Activated CD4-positive, alpha-beta T cell treated with anti-CD3 and anti-CD28 coated beads, Interleukin-2, Interleukin-6, amounts not matched to agents 100 ng/mL and 50 ng/mL, durations not matched to agents 16 hours and 8 hours (primary cell): ENCODE measurements at places on chromosomes 6 and 20.

GRCh38 chr6:107813555-107814194 is 10.4 kb downstream of the SCML4 start:
- no peak for DNase-seq

GRCh38 chr6:170423814-170424603 is 117.5 kb downstream of the FAM120B start:
- DNase-seq: no peak

DNA sequence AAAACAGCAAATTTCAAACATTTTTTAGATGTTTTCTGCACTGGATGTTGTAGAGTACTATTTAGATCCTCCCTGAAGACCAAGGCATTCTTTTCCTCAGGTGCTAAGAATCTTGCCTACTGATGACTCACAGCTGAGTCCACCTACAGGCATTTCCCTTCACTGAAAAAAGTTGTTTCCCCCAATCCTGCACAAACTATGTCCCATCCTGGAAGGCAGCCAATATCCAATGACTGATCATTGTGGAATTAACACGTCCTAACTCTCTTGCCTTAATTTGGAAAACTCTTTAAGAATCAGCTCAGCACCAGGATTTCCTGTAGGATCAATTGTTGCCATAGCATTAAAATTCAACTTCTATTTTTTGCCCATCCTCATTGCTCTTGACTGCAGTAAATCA is 268.4 kb upstream of the IRAK1BP1 start:
- no peak for DNase-seq

DNA sequence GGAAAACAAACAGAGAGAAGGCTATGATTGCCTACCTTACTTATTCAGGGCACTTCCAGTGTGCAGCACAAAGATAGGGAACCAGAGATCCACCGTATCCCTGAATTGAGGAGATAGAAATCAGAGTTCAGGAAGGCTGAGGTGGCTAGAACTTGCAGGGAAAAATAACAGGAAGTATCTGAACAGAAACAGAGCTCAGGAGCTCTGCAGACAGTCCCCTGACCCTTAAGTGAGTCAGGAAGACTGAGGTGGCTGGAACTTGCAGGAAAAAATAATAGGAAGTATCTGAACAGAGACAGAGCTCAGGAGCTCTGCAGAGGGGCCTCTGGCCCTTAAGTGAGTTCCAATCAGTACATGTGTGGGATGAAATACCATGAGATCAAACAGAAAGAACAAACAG is 65.4 kb downstream of the RPRD1B start:
- DNase-seq: no peak

GRCh38 chr6:169828176-169828575 is 76.8 kb downstream of the ERMARD start:
- DNase-seq: no peak

GRCh38 chr6:71599359-71599758 is 287.0 kb upstream of the RIMS1 start:
- no peak for DNase-seq

- DNase-seq: no peak
Measured at GRCh38 chr6:85128781-85129180, 321.1 kb upstream of the NT5E start.

GRCh38 chr6:167684276-167685104 is 142.2 kb upstream of the AFDN start:
- no peak for DNase-seq

GRCh38 chr6:141211845-141212244 is 920.9 kb upstream of the GJE1 start:
- no peak for DNase-seq

GRCh38 chr6:2843138-2843740 is 1.6 kb upstream of the SERPINB1 start:
- no peak for DNase-seq

- no peak for DNase-seq
Measured at GRCh38 chr20:17443131-17443858, 87.9 kb downstream of the BFSP1 start.
